ENCODE measurements at places on chromosomes 13 and 19.

- no peak for DNase-seq
Measured at GRCh38 chr13:25064396-25064795, 31.5 kb upstream of the PABPC3 start.

DNA sequence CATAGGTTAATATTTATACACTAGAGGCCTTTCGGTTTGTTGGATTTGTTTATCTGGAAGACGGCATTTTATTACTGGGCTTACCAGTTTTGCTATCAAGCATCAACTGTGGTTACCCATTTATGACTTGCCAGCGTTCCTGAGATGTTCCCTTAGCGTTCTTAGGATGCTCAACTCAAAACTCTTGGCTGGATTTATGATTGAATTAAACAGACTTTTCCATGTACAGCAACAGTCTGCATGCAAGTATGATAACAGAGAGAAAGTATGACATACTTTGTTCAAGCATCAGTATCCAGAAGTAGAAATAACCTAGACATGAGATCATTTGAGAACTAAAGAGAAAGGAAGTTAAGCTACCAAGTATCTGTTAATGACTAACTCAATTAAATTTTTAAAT is 29.9 kb upstream of the RNF113B start:
- no peak for DNase-seq

GRCh38 chr19:33047422-33047821 is 17.3 kb downstream of the RHPN2 start:
- DNase-seq = no peak

DNA sequence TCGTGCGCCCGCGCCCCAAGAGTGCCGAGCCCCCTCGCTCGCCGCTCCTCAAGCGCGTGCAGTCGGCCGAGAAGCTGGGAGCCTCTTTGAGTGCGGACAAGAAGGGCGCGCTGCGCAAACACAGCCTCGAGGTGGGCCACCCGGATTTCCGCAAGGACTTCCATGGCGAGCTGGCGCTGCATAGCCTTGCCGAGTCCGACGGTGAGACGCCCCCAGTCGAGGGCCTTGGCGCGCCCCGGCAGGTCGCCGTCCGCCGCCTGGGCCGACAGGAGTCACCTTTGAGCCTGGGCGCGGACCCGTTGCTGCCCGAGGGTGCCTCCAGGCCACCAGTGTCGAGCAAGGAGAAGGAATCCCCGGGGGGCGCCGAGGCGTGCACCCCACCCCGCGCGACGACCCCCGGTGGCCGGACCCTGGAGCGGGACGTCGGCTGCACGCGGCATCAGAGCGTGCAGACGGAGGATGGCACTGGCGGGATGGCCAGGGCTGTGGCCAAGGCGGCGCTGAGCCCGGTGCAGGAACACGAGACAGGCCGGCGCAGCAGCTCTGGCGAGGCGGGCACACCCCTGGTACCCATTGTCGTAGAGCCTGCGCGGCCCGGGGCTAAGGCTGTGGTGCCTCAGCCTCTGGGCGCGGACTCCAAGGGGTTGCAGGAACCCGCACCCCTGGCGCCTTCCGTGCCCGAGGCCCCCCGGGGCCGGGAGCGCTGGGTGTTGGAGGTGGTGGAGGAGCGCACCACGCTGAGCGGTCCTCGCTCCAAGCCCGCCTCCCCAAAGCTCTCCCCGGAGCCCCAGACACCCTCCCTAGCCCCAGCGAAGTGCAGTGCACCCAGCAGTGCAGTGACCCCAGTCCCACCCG is 7.1 kb downstream of the DNASE2 start:
- no peak for DNase-seq

DNA sequence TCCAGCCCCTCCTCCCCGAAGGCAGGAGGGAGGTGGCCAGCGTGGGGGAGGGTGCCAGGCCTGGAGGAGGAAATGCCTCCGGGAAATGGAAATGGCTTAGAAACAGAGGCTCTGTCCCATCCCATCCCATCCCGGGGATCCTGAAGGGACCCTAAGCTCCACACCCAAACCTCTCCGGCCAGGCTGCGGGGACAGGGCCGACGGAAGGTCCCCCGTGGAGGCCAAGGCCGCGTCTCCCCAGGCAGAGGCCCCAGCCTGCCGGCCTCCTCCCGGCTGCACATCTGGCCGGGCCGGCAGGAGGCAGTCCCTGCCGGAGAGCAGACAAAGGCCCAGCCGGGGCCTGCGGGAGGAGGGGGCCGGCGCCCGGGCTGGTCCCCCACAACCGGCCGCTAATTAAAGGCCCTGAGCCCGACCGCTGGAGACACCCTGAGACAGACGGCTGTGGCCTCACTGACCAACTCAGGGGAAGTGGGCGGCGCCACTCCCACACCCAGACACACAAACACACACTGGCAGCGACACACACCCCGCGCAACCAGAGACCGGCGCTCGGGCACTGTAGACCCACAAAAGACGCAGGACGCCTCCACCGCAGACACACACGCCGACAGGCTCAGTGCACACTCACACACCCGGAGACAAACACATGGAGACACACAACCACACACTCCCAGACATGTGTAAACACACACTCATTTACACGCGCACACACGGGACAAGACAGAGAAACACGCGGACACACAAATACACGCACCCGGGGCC is 1.1 kb downstream of the ADAMTS10 start:
- DNase-seq = peak; percentile 8

Data from stimulated activated CD4-positive, alpha-beta T cell treated with anti-CD3 and anti-CD28 coated beads, Interleukin-15, amount 100 ng/mL, for 48 hours (primary cell).